ENCODE measurements at places on chromosomes 2 and 18.

DNA sequence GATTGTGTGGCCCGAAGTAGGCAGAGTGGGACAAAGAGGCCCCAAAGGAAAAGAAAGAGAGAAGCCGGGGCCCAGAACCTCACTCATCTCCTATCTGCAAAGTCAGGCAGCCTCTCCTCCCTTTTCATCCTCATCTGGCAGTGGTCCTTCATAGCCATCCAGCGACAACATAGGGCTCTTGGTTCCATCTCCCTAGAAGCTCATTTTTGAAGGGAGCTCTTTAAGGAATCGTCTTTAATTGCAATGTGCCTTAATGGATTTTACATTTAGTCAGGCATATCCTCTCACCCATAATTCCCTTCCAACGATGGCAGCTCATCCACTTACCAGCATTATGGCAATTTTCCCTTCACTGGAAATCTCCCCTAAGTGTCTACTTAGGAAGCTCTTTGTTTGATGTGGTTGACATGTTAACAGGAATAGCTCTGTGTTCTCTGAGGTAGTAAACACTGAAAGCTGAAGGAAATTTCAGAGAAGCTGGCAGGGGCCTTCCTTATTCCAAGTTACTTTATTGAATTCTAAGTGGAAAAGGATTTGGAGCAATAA, 780.6 kb downstream of the TSN start:
- no peak for DNase-seq

DNA sequence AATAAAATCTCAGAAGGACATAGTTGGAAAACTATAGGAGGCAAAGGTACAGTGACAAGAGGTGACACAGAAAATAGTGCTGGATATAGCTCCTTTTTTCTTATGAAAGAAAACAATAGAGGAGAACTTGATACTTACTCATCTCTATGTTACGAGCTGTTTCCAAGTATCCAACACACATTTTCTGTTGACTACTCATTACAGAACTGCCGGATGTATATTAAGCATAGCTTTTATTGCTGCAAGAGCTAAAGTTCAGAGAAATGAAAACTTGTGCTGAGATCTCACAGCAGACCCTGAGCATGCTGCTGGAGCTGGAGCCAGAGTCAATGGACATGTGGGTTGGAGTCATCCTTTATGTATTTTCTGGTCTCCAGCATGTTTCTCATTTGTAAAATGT, 210.0 kb upstream of the NT5C1B start:
- no peak for DNase-seq

- no peak for DNase-seq
Measured at GRCh38 chr2:25954199-25954752, 28.0 kb downstream of the KIF3C start.

- DNase-seq, result no peak
Measured at GRCh38 chr2:179417436-179417949, 152.9 kb upstream of the SESTD1 start.

- no peak for DNase-seq
Measured at GRCh38 chr18:38368886-38369285, 803.3 kb upstream of the CELF4 start.
